ENCODE measurements at places on chromosomes 3 and 15. TPM values are rescaled to one million over a fixed set of nuclear protein-coding genes. Genes with fewer than 3 reads are reported as not detected.

LMOD3 gene
- not detected for total RNA-seq

CASR gene
- total RNA-seq: 0.37 TPM

DNA sequence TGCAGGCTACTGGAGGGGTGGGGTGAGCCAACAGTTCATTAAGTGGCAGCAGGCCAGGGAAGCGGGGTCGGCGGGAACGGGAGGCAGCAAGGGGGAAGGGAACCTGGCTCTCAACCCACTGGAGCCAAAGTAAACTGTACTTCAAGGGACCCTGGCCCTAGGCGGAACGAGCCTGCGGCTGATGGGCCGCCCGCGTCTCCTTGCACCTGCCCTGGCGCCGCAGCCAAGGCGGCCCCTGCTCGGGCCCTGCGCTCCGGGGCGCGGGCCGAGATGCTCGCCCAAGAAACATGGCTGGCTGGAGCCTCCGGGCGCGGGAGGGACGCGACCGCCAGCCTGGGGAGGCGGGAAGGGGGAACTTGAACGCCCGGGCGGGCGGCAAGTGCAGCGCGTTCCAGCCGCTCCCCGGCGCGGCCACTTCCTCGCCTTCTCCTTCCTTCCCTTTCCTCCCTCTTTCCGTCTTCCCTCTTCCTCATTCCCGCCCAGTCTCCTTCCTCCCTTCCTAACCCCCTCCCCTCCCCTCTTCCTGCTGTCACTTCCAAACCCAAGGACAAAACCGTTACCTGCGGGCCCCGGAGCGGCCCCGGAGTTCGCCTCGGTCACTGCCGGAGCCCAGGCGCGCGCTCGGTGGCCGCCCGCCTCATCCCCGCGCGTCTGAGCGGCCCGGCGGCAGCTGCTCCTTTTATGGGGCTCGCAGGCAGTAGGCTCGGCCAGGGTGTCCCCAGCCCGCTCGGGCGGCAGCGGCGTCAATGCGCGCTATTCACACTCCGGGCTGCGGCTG lies 489.7 kb downstream of the MAGI1 start:
- peaks cover 11% of the 10 kb centered on the region for H3K27me3 ChIP-seq
- H3K36me3 ChIP-seq: no peaks in the 10 kb centered on the region
- no peak overlapping the region for H3K27ac ChIP-seq

DNA sequence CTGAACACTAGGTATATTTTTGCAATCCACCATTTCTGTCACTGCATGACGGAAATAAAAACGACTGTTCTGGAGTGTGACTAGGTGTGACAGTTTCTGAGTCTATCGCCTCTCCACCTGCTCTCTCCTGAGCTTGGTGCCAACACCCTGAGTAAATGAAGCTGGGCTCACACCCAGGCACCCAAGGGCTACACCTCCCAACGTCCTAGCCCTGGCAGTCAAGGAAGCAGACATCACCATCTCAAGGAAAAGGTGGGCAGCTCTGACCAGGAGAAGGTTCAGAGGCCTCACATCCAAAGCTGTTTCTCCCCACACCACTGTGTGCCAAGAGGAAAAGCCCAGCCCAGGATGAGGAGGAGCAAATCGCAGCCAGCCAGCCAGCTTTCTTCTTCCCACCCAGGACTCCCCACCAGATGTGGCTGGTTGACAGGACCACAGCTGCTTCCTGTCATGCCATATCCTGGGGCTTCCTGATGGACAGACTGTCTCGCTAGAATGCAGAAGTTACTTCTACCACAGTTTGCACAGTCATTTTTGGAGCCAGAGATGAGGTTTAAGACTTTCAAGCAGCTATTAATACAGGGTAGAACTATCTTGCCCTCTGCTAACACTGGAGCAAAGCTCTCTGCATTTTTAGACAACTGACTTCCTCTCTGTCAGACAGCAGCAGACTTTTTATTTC lies 3.3 kb downstream of the SCAMP2 start:
- H3K27ac ChIP-seq: peak overlapping the region; percentile 95
- peaks cover 84% of the 10 kb centered on the region for H3K4me1 ChIP-seq
- no peak overlapping the region for H3K4me3 ChIP-seq
- H3K27me3 ChIP-seq: no peaks in the 10 kb centered on the region
- H3K36me3 ChIP-seq: no peaks in the 10 kb centered on the region

PTX3 gene
- total RNA-seq: 4.6 TPM

DNA sequence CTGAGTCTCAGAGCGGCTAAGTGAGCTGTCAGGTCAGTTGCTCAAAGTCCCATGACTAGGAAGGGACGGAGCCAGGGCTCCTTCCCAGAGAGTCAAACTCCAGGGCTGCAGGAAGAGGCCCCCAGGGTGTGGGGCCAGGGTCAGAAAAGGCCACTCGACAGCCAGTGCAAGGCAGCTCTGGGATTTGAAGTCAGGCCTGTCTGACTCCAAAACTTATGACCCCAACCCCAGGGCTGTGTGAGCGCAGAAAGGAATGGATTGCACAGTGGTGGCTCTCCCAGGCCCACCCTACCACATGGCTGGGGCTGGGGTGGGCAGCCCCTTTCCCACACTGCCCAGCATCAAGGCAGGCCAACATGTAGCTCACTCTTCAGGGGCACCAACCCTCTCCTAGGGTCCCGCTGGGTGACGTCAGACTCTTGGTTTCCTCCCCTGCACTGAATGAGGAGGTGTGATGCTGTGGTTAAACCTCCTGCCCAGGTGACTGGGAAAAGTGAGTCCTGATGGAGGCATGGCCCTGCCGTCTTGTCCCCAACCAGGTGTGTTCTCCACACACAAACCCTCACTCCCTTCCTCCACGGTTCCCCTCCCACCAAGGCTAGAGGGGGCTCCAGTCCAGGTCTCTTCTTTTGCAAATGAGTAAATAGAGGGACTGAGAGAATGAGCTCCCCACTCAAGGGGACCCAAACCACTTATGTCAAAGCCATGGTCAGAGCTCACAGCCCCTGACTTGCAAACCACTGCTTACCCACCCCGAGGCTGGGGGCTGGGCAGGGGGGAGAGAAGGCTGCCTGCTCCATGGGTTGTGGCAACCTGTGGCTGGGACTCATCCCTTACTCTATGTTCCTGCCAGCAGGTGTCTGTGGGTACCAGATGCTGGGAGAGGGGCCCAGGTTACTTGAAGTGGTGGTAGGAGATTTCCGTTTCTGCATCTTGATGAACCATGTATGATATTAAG lies 23.8 kb upstream of the CORO2B start:
- DNase-seq: no peak
- H3K27me3 ChIP-seq: no peaks in the 10 kb centered on the region
- no peak overlapping the region for H3K27ac ChIP-seq
- no peak overlapping the region for H3K4me3 ChIP-seq
- peaks cover 14% of the 10 kb centered on the region for H3K4me1 ChIP-seq
- no peaks in the 10 kb centered on the region for H3K36me3 ChIP-seq

DNA sequence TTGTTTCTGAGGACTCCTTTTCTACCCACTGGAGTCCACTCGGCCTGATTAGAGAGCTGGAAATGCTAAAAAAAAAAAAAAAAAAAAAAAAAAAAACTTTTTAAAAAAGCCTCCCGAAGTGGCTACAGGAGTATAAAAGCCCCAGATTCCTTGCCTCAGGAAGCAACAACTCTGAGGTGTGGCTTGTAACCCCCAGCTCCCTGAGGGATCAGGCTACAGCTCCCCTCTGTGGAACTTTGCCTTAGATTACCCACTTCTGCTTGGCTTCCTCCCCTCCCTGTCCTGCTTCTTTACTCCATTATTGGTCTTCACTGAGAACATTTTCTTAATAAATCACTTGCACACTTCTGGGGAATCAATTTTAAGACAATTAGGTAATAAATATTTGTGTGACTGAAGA lies 49.7 kb upstream of the GADL1 start:
- no peaks in the 10 kb centered on the region for H3K27me3 ChIP-seq
- H3K4me1 ChIP-seq: no peaks in the 10 kb centered on the region
- H3K36me3 ChIP-seq: no peaks in the 10 kb centered on the region
- no peak overlapping the region for H3K27ac ChIP-seq

- peak overlapping the region; percentile 47 for H3K27ac ChIP-seq
- no peaks in the 10 kb centered on the region for H3K36me3 ChIP-seq
- H3K4me3 ChIP-seq: no peak overlapping the region
- H3K4me1 ChIP-seq: peaks cover 4% of the 10 kb centered on the region
These were observed 6.7 kb downstream of the PAQR5 start for GRCh38 chr15:69305204-69305931.

DNA sequence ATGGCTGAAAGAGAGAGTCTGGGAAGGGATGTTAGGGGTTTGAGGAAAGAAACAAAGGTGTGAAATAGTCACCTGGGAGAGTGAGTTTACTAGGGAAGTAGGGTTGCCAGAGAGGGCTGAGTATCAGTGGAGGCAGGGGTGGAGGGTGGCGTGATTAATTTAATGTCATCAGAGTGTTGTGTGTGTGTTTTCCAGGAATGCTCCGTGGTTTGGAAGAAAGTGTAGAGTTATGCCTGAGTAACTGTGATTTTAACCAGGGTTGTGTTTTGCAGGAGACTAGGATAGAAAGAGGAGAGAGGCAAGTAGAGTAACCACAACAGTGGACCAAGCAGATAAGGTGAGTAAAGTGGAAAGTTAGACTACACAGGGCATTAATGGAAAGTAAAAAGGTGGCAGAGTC lies 27.2 kb downstream of the PLD1 start:
- H3K27me3 ChIP-seq: no peaks in the 10 kb centered on the region
- DNase-seq: no peak
- H3K36me3 ChIP-seq: no peaks in the 10 kb centered on the region

- no peak overlapping the region for H3K27ac ChIP-seq
- no peak overlapping the region for H3K4me3 ChIP-seq
- H3K4me1 ChIP-seq: no peaks in the 10 kb centered on the region
- no peak for DNase-seq
These were observed 61.8 kb downstream of the MYH15 start for GRCh38 chr3:108448593-108448992.

DNA sequence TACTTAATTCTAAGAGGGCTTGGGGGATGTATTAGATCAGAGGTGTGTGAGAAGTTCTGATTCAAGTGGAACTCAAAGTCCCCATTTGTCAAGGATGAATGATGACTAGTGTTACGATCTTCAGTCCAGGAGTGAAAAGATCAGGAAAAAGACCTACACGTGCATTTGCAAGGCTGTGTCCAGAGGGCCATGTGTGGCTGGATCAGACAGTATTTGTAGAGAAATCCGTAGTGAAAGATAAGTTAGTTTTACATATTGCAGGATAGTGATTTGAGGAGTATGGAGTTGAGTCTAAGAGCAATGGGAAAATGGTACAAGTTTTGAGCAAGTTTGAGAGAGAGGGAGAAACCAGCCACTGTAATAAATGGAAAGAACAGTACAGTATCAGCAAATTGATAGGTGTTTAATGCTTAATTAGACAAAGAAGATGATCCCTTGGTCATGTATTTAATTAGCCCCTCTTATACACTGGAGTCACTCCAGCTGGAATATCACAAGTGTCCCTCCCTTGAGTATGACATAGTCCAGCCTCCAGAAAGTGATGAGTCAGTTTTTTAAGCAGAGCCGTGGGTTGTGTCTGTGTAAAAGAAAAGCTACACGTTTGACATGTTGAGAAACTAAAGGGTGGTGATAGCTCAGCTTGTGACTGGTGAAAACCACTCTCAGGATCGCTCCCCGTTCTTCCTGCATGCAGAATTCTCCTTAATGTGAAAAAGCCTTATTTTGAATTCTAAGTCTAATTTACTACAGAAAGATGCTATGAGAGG lies 348.8 kb downstream of the ROBO1 start:
- no peak overlapping the region for H3K27ac ChIP-seq
- no peak for DNase-seq
- no peaks in the 10 kb centered on the region for H3K36me3 ChIP-seq
- H3K4me1 ChIP-seq: no peaks in the 10 kb centered on the region
- H3K27me3 ChIP-seq: no peaks in the 10 kb centered on the region
- H3K4me3 ChIP-seq: no peak overlapping the region

- H3K27me3 ChIP-seq: no peaks in the 10 kb centered on the region
- H3K36me3 ChIP-seq: peaks cover 18% of the 10 kb centered on the region
- no peak overlapping the region for H3K27ac ChIP-seq
- no peak for DNase-seq
These were observed 101.9 kb downstream of the GLDN start for GRCh38 chr15:51443282-51443914.

GRCh38 chr3:140207541-140207940 lies 272.6 kb downstream of the CLSTN2 start:
- no peaks in the 10 kb centered on the region for H3K36me3 ChIP-seq
- no peak for DNase-seq

DNA sequence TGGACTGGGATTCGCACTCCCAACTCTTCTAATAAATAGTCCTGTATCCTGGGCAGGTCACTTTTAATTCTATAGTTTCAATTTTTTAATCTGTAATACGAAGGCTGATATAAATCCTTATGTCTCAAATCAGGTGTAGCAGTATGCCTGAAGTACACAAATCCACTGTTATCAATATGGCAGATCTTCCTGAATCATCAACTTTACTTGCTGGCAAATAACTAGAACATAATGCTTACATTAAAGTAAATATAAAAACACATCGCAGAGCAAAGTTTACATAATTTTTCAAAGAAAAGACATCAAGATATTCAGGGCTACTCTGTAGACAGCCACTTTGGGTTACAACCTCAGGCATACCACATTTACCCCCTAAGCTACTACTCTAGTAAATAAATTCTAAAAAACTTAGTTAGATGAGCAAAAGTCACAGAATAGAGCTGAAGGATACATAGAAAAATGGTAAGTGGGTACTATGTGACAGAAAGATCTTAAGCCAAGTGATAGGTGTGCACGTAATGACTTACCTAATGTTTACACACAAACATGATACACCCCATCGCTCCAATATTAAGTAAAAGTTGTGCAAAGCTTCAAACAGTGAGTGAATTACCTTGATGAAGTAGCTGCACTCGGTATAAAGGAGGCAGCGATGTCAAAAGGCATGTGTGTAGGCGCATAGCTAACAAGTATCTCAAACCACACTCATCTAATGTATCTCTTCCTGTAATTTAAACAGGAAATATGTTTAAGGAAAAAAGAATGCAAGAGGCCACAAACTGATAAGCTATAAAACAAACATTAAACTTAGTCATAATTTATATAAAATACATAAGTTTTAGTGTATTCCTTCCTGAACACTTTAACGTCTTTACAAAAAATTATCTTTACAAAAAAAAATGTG lies 127.9 kb downstream of the DMXL2 start:
- no peak overlapping the region for H3K4me3 ChIP-seq
- H3K4me1 ChIP-seq: peaks cover 32% of the 10 kb centered on the region
- H3K27ac ChIP-seq: no peak overlapping the region
- H3K27me3 ChIP-seq: no peaks in the 10 kb centered on the region
